ENCODE measurements at places on chromosomes 4 and X.

DNA sequence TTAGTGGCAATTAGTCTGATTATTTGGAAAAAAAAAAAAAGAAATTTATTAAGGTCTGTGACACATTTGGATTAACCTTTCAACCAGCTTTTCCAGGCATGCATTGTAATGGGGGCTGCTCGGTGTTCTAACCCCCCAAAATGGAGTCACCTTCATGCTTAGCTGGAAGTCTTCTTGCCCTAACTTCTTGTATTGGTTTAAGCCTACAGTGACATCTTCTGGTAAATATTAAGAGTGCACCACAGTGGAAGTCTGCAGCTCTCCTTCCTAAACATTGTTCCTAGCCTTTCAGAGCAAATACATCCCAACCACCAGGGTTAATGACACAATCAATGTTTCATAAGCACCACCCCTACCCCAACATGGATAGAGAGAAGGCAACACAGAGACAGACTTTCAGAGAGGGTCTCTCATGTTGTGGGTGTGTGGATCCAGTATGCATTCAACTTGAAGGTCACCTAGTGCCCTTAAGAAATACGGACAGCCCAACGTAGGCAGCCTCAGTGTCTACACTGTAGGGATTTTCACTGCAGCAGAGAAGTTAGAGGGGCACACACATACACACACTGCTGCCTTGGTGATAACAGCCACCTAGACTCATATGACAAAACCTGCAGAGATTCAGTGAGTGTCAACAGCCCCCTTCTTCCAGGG, 142.9 kb upstream of the MBNL3 start:
- DNase-seq: no peak

GRCh38 chrX:154006947-154007346, 12.8 kb downstream of the IRAK1 start:
- no peak for DNase-seq

DNA sequence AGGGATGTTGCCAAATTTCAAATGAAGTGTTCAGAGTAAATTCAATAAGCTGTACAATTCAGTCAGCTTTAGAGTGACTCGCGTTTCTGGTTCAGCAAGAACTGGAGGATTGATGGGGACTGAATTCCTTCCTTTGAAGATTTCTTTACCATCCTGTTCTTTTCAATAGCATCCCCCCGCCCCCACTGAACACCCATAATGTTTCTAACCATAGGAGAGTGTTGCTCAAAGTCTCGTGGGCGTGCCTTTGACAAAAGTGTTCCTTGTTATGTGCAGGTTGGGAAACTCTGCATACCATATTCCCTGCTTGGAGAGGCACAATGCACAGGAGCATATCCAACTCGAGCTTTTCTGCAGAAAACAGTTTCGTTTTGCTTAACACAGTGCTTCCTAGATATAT, 323.5 kb upstream of the CASK start:
- DNase-seq: peak; percentile 56

DNA sequence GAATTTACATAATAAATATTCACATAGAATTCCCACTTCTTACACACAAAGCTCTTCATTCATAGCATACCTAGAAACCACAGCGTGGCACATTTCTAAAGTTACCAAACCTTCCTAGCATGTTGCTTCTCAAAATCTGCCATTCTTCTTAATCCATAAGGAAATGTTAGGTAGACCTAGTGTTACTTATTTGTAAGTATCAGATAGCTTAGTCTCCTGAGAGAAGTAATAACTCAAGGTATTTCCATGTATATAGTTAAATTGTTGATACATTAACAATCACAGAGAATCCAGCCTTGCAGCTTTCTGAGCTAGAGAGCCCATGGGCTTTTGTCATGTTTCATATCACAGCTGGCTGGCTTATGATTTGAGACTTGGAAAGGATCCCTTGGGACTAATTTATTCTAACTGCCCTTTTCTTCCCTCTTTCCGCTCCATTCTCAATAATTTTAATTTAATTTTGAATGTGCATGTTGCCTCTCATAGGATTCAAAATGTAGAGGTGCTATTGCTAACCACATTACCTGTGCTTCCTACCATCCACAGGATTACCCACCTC, 17.6 kb downstream of the SH3RF1 start:
- no peak for DNase-seq

GRCh38 chr4:83846193-83846830, 310.4 kb downstream of the GPAT3 start:
- no peak for DNase-seq

DNA sequence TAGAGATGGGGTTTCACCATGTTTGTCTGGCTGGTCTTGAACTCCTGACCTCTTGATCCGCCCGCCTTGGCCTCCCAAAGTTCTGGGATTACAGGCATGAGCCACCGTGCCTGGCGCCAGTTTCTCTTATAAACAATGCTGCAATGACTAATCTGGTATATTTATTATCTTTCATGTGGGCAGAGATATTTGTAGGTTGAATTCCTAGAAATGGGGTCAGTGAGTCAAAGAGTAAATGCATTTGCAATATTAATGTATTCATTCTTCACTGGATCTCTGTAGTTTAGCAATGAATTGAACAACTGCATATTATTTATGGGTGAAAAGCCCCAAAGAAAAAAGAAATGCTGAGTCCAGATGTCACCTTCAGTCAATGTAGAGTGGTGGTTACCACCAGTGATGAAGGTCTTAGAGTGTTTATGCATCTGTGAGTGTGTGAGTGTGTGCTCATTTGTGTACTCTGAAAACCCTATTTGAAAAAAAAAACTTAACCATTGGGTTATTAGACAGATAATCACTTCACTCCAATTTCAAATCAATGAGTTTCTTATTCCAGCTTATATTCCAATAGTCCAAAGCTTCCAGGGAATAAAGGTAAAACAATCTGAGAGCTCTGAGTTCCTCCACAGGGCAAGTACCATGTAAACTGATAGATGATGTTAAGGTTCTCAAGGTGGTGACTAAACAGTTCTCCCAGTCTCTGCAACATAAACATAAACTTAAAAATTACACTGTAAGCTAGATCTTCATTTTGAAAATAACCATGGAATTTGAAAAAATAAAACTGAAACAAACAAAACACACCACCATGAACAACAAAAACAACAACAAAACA, 22.6 kb upstream of the CD38 start:
- no peak for DNase-seq

DNA sequence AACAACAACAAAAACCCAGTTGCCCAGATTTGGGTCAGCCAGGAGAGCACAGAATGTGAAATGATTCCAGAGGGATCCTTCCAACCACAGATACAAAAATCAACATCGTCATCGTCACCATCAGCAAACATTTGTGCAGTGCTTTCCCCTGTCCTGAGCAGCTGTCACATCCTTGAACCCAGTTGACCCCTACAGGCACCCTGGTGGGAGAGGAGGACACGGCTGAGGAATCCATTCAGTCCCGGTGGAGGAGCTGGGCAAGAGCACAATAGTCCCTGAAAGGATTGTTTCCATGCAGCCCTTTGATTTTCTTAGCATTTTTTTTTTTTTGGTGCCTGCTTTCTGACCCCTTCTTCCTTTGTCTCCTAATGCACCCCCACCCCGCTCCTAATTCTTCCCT, 37.1 kb upstream of the STX18 start:
- no peak for DNase-seq

Data from putamen (tissue), 1 donor.